ENCODE measurements at places on chromosomes 2 and 18.

DNA sequence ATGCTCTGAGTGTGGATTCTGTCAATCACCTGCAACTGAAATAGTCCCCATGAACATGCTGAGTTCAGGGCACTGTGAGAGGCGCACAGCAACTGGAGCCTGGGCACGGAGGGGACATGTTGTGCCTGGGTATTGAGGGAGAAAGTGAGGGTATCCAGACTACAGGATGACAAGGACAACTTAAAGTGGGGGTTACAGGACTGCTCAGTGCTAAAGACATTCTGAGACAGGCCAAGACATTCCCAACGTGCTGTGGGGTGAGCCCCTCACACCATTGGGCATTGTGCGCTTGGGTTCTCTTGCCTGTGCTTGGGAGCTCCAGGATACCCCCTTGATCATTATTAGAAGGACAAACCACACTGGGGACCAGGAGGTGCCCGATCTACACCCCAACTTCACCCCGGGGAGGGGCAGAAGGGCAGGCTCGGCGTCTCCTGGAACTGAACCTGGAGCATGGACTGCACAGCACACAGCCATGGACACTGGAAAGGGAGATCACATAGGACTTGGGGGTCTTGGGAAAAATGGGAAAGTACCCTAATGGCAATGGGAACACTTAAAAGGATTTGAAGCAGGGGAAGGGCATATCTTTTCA lies 72.5 kb upstream of the HDAC4 start:
- no peak for DNase-seq

GRCh38 chr2:36675579-36676282 lies 20.8 kb upstream of the VIT start:
- no peak for DNase-seq

DNA sequence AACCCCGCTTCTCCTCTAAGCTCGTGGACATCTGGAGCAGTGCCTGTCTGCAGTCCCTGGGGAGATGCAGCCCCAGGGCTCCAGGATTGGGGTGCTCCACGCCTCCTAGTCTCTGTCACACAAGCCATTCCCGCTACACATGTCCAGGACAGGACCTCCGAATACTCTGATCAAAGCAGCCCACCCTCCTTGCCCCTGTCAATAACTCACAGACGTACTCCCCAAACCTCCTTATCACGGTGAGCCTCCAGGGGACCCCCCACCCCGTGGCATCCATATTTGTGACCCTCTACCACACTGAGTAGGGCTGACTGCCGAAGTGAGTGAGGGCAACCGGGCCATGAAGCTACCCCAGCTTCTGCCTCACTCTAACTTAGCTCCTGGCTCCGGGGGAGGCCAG lies 727.7 kb downstream of the GALR1 start:
- no peak for DNase-seq

DNA sequence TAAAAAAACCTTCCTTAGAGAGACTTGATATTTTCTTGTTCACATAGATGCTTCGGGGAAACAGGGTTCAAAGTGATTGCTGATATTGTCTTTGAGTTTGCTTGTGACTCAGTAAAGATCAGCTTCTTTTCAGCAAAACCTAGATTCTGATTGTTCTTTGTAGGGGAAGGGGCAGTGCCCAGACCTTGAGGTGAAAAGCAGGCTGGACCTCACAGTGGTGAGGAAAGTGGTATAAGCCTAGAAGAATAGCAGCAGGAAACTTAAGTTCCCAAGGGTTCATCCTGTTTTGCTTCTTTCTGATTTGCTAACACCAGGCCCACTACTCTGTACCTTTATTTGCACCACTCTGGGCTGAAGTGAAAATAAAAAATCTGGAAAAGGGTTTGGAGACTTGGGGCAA lies 20.9 kb downstream of the UBXN4 start:
- no peak for DNase-seq

DNA sequence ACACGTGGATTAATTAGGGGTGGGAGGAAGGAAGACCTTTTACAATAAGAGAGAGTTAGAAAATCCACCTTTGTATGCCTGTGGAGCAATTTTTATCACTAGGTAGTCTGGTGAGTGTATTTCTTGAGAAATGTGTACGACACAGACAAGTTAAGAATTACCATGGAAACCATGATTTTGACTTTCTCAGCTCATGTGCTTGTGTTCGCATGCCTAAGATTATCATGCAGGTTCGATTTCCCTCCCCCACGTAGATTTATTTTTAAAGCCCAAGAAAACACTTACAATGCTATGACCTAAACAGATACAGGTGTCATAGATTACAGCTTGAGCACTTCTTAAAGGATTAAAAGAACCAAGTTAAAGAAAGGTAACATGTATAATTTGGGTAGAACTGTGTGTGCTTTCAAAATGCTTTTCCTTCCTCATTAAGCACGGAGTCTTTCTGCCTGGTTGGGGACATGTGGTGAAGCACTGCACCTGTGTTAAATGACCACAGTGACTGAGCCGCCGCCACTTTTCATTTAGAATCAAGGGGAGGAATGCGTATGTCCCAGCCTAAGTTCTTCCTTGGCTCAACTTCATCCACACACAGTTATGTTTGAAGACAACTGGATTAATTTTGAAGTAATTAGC lies 16.6 kb downstream of the SERTAD2 start:
- no peak for DNase-seq
